ENCODE measurements at places on chromosomes 7 and 10.

DNA sequence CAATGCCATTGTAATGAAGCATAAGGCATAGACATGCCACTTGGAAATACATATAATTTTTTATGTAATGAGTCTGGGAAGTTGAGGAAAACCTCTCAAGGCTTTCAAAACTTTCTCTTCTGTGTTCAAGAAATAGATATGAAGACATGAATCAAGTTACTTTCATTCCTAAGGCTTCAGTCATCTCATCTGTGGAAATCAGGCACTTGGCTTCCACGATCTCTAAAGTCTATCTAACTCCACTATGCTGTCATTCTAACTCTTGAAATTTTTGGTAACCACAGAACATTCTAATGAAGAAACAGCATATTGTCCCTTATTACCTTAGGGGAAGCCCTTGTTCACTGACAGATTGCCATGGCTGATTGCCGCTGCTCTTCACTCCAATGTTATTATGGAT lies 242.6 kb downstream of the CNTNAP2 start:
- DNase-seq, result no peak

DNA sequence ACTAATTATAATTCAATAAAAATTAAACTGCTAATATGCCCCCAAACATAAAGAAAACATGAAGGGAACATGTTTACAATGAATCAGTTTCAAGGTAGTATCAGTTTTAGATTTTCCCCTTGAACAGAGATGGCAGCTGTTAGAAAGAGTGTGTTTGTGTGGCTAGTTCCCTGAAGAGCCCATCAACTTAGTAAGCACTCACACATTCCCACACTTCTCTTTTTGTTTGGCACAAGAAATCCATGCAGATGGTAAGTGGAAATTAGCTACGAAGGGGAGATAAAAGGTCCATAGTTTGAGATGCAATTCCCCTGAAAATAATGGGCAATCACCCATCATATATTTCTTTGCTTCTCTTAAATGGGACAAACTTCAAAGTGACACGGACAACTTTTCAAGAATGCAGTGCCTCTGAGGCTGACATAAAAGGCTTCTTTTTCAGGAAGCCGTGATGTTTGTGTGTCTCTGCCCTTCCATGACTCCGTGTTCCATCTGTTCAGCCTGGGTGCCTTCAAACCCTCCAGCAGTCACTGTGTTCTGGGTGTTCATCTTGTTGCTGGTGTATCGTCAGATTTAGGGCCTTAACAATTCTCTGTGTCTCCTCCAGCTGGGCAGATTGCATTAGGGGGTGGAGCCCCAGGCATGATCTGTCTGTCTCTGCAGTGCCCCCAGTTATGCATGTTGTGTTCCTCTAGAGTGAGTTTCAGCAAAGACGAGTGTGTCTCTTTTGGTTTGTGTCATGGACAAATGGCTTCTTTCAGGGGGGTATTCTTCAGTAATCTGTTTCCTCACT lies 259.5 kb upstream of the NPY start:
- DNase-seq, result no peak

GRCh38 chr7:96727534-96728088 lies 18.0 kb upstream of the SEM1 start:
- no peak for DNase-seq

GRCh38 chr7:149007611-149008010 lies 20.7 kb downstream of the PDIA4 start:
- no peak for DNase-seq

DNA sequence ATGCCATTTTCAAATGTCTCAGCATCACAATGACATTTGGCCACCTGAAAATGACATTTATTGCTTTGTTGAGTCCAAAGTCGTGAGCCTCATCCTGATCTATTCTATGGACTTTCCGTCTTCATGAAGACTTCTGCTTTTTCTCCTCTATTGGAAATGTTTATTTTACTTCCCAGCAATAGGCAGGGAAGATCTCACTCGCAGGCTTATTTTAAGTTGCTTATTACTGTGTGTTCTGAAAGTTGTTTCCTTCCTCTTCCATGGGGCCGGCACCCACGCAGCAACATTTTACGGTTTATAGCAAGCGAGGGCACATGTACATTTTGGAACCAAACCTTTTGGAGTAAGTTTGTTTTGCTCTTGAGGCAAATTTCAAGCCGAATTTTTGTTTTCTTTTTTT lies 221.0 kb upstream of the KLF6 start:
- no peak for DNase-seq

DNA sequence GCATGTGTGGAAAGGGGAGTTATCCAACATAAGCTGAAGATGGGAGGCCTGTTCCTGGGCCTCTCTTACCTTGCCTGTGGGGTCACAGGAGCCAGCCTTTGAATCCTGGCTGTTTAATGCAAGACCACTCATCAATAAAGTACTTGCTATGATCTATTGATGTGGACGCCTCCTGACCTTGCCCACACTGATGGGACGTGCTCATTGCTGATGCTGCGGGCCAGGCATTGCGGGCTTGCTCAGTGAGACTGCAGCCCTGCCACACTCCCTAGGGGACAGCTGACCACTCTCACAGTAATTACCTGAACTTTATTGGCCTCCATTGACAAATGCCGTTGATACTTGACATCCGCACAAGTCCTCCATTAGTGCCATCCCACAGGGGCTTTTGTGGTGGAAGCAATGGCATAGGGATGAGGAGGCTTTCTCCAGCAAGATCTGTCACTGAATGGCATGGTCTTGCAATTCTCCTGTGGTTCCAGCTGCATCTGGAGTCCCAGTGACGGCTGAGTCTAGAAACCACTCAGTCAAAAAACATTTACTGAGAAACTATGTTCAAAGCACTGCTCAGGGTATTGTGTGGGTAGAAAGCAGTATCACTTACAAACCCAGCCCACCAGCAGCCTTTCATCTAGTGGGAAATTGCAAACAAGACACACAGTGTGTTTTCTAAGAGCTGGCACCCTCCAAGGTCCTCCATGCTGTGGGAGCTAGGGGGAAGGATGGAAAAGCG lies 135.1 kb upstream of the YAE1 start:
- no peak for DNase-seq

- no peak for DNase-seq
These were observed 52.2 kb downstream of the STEAP1B start for GRCh38 chr7:22447762-22448161.

GRCh38 chr10:51773681-51774080 lies 74.3 kb upstream of the CSTF2T start:
- DNase-seq, result no peak

GRCh38 chr7:28802450-28802849 lies 155.7 kb downstream of the TRIL start:
- no peak for DNase-seq

DNA sequence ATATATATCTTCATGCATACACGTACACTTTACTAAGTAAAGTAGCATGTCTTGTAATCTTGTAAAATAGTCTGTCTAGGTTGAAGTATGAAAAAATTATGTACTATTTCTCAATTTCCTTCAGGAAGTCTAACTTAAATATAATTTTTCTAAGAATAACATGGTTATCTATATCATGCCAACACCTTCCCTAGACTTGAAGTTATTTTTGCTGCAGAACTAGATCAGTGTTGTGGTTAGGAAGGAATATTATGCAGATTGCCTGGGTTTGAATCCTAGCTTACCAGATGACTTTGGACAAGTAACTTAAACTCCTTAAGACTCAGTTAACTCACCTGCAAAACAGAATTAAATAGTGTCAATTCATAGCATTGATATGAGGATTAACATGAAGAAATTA lies 142.2 kb upstream of the SEMA3A start:
- DNase-seq, result no peak

DNA sequence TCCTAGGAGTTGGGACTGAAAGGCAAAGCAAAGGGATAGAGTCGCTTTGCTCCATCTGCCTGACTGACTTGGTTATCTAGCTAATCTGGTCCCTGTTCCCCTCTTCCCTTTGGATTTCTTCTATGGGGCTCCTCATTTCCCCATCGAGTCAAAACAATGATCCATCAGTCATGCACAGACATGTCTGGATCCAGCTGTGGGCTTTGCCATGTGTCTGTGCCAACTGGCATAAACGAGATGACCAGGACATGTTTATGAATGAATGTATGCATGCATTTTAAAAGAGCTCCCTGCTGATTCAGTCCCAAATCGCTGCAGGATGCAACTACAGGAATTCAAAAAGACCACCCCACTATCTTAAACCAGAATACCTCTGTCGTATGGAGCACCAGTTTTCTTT lies 122.0 kb downstream of the ARL4A start:
- DNase-seq, result no peak

DNA sequence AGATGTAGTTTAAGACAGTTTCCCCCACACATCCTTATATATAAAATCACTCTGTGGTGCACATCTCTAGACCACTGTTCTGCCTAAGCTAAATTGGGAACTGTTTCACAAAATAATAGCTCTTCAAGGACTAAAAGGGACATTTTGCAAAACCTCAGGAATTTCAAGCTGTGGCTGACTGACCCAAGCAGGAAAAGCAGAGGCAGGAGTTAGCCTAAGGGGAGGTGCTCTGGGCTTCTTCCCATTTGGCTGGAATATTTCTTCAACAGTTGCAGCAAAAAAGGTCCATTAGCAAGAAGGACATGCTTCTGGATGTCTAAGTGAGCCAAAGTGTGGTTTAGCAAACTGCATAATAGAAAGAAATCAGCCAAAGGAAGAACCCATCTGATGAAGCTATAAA lies 551.2 kb upstream of the ANKRD30A start:
- DNase-seq, result no peak

DNA sequence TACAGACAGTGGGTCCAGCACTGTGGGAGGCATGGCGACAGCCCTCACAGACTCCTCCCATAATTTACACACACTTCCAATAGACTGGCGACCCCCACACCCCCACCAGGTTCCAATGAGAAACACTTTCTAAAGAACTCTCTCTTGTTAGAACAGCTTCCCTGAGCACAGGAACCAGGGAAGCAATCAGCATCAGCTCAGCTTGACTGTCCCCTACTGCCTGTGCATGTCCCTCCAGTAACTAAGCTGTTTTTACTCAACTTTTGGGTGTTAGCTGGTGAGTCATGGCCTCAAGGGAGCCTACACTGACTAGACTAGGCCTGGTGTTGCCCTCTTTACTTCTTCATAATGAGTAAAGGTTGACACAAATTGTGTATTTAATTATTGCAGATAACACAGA lies 32.6 kb upstream of the HERPUD2 start:
- no peak for DNase-seq

Measured in mesendoderm (in vitro differentiated cells).